ENCODE measurements at places on chromosomes 3 and 15.

DNA sequence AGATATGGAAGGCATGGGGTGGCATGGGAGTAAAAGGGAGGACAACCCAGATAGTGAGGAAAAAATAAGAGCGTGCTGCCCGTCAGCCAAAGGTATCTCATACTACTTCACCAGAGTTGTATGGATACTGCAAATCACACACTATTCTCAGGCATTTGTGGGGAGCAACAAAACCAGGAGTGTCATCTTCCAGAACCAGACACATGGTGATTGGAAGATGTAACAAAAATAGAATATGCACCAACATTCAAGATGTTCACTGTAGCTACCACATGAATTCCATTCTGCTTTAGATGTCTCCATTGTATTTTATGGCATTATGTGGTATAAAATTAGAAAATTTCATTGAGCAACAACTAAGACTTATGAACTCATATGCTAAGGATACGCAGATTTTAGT is 34.9 kb downstream of the CD47 start:
- no peak overlapping the region for H3K4me3 ChIP-seq
- no peaks in the 10 kb centered on the region for H3K27me3 ChIP-seq
- peaks cover 12% of the 10 kb centered on the region for H3K4me1 ChIP-seq

DNA sequence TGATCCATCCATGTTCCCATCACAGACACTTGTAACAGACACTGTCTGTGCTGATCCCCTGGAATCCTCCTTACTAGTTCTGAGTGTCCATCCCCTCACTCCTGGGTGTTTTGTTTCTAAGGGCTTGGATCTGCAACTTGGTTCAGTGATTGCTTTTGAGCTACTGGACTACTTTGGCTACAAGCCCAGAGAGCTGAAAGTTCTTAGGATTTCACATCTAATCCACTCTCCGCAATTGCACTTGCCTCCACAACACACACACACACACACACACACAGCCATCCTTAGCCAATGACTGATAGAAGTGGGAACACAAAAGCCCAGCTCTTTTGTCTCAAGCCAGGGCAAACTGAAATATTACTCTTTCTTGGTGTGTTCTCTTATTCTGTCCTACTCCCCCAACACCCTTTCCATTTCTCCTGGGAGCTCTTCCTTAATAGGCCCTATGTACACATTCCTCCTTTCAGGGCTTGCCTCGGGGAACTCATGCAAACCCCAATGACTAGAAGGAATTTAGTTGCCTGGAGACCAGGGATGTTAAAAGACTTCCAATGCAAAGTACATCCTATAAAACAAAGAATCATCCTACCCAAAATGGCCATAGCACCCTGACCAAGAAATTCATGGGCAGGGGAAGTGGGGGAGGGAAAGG is 206.1 kb upstream of the UBE2E2 start:
- H3K36me3 ChIP-seq = no peaks in the 10 kb centered on the region
- H3K4me1 ChIP-seq = no peaks in the 10 kb centered on the region
- no peak overlapping the region for H3K27ac ChIP-seq
- H3K4me3 ChIP-seq = no peak overlapping the region
- H3K27me3 ChIP-seq = no peaks in the 10 kb centered on the region
- DNase-seq = no peak

DNA sequence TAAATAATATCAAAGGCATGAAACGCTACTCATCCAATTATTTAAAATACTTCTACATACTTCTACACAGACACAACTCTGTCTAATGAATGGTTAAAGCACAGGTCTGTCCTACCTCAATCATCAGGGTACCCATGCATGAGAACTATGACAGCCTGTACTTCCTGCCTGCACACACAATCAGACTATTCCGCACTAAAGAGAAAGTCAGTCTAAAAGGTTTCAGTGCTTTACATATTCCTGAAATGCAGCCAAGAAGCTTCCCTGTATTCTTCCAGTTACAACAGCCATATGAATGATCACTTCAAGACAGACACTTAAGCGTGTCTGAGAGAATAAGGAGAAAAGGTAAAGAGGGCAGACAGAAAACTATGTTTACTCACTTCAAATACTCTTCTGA is 58.8 kb downstream of the TUBGCP4 start:
- H3K36me3 ChIP-seq = peaks cover 5% of the 10 kb centered on the region
- H3K27ac ChIP-seq = no peak overlapping the region
- no peaks in the 10 kb centered on the region for H3K27me3 ChIP-seq
- H3K4me1 ChIP-seq = no peaks in the 10 kb centered on the region

DNA sequence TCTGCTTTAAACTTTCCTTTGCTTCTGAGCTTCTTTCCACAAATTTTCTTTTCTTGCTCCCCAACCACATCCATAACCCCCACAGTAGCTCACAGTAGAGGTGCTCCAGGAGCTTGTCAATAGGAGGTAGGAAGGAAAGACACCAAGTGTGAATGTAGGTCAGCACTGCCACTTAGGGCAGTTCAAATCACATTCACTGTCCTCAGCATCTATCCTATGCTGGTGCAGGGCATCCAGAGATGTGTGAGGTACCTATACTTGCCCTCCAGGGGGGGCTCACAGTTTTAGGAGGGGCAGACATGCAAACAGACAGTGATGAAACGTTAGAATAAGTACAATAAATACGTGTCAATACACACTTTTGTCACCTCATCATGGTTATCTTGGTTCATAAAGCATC is 1.5 kb upstream of the SPSB4 start:
- DNase-seq = no peak
- H3K36me3 ChIP-seq = no peaks in the 10 kb centered on the region
- H3K4me1 ChIP-seq = peaks cover 13% of the 10 kb centered on the region

All from esophagus squamous epithelium (tissue), 5 donors.